Fibroblast of skin of scalp (primary cell): ENCODE measurements at places on chromosomes 4 and X.

GRCh38 chr4:1718095-1718850 is 2.9 kb downstream of the TMEM129 start:
- DNase-seq: no peak

DNA sequence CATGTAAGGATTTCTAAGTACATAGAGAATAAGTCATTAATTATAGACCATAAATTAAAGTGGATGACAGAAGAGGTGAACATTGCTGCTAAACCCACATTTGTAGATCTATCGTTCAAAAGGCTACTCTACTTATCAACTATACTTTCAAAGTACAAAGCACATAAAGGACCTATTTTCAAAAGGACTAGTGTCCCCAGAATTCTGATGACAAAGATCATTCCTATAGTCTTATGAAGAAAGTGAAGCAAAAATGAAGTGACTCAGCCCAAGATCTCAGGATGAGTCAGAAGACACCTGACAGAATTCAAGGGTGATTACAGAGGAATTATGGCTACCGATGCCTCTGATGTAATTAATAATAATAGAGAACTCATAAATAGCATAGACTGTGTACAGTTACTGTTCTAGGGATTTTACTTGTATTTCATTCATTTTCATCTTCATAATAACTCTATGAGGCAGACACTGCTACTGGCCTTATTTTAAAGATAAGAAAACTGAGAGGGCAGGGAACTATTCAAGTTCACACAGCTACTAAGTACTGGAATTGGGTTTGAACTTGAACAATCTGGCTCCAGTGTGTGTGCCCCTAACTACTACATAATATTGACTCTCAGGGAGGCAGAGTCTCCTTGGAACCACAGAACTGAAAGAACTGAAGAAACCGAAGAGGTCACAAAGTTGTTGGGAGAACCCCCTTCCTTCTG is 17.1 kb downstream of the USP46 start:
- DNase-seq: peak; percentile 21

DNA sequence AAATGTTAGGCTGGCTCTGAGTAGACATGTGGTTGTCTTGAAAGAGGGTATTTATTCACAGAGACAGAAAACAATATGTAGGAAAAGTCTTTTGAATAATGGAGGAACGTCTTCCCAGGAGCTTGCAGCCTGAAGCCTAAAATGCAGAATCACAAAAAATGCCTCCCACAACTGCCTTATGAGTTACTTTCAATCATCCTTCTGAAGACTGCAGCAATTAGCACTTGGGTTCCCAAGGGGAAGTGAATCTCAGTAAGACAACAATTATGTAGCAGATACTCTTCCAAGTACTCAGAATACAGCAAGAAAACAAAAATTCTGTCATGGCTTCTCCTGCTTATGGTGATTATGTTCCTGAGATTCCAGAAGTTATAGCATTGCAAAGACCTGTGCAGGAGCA is 166.6 kb upstream of the TBL1X start:
- DNase-seq: no peak

GRCh38 chr4:123381996-123382395 is 14.6 kb upstream of the SPRY1 start:
- DNase-seq: no peak

- DNase-seq: no peak
Measured at GRCh38 chr4:107804956-107805355, 19.8 kb upstream of the SGMS2 start.

DNA sequence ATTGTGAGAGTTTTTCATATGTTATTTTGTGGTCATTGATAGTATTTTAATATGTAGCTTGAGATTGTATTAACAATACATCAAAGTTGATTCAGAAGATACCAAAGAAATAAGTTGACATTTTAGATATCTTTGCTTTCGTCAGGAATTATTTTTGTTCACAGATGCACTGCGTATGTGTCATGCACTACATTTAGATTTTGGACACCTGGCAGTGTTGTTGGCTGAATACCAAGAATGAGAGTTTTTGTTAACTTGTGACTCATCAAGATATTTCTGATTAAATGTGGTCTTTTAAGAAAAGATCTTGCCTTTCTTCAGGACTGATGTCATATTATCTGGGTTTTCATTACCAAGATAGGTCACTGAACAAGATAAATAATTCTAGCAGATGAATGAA is 633.4 kb downstream of the CENPC start:
- DNase-seq: peak; percentile 65

GRCh38 chrX:121570072-121570841 is 522.8 kb downstream of the GLUD2 start:
- DNase-seq: no peak

- peak; percentile 18 for DNase-seq
Measured at GRCh38 chr4:83906561-83906960, 370.7 kb downstream of the GPAT3 start.

DNA sequence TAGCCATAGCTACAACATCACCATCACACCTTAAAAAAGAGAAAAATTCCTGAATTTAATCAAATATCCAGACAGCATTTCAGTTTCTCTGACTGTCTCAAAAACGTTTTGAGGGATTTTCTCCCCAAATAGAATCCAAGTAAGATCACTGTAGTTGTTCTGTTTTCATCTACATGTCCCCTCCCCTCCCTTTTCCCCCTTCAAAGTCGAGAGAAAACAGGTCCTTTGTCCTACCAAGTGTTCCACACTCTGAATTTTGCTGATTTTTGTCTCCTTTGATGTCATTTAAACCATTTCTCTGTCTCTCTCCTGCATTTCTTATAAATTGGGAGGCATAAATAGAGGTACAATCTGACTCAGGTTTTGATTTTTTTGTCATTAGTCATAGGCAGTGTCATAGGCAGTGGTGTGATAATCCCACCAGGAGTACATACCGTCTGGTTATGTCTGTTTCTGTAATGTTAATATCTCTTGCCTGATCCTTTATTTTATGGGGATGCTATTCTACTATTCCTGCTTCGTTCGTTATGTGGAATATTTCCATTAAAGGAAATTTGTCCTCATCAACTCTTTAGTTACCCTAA is 348.6 kb downstream of the PTTG2 start:
- peak; percentile 49 for DNase-seq

- DNase-seq: no peak
Measured at GRCh38 chr4:12146339-12146738, 717.6 kb upstream of the HS3ST1 start.

DNA sequence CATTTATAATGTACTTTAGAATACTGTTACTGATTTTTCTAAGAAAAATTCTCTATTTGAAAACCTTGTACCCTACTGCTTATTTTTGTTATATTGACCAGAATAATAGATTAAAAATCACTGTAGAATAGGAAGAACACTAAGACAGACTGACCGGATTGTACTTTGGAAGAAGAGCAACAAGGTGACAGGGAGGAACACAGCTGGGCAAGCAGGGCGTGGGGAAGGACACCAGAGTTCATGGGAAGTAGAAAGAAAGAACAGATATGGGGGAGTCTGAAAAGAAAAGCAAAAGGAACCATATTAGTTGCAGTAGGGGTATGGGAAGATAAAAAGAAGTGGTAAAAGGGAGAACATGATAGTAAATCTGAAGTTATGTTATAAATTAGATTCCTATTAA is 38.6 kb downstream of the TXK start:
- no peak for DNase-seq

DNA sequence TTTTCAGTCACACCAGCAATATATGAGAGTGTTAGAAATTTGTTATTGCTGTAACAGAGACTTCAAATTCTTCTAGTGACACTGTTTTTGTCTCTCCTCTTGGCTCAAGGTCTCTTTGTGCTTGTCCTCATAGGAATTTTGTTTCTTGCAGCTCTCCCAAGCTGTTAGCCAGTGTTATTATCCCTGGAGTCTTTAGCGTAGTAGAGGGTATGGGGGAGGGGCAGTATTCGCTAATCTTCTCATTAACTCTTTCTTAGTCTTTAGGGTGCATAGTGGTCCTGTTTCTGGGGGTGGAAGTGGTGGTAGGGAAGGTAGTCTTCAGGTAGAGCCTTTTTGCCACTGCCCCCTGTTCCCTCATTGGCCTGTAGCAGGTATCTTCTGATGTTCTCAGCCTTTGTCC is 79.4 kb downstream of the JADE3 start:
- DNase-seq: no peak

DNA sequence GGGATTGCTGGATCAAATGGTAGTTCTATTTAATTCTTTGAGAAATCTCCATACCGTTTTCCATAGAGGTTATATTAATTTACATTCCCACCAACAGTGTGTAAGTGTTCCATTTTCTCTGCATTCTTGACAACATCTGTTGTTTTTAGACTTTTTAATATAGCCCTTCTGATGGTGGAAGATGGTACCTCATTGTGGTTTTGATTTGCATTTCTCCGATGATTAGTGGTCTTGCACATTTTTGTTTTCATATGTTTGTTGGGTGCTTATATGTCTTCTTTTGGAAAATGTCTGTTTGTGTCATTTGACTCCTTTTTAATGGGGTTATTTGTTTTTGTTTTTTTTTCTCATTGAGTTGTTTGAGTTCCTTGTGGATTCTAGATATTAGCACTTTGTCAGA is 75.3 kb upstream of the PUDP start:
- DNase-seq: no peak

GRCh38 chr4:102355748-102356147 is 10.5 kb upstream of the SLC39A8 start:
- no peak for DNase-seq

DNA sequence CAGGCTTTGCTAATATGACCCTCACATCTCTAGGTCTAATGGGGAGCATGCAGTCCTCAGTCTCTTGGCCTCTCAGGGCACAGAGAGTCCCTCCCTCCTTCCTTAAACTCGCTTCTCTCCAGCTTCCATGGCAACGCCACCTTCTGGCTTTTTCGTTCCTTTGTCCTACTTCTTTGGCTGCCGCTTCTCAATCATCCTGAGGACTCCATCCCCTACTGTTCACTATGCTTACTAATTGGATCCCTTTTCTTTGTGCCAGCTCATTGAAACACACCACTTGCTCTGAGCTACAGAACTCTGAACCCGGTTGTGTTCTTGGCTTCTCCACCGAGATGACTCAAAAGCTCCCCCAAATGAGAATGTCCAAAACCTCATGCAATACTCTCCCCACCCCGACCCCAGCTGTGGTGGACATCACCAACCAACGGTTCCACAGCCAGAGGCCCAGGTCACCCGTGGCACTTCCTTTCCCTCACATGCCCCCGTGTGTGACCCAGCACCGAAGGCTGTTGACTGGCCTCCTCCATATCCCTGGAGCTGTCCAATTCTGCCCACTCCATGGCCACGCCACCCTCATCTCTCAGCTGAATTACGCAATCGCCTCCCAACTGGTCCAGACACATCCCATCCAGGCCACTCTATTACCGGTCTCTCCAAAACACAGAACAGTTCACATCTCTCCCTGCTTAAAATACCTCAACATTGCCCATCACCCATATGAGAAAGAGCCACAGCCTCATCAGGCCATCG is 34.7 kb downstream of the CRMP1 start:
- DNase-seq: no peak

DNA sequence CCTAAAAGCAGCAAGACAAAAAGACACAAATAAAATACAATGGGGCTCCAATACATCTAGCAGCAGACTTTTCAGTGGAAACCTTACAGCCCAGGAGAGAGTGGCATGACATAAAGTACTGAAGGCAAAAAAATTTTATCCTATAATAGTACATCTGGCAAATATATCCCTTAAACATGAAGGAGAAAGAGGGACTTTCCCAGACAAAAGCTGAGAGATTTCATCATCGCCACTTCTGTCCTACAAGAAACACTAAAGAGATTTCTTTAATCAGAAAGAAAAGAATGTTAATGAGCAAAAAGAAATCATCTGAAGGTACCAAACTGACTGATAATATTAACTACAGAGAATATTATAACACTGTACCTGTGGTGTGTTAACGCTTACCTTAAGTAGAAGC is 86.4 kb downstream of the ANKRD17 start:
- no peak for DNase-seq

- peak; percentile 21 for DNase-seq
Measured at GRCh38 chrX:131595120-131595519, 51.2 kb downstream of the OR13H1 start.

DNA sequence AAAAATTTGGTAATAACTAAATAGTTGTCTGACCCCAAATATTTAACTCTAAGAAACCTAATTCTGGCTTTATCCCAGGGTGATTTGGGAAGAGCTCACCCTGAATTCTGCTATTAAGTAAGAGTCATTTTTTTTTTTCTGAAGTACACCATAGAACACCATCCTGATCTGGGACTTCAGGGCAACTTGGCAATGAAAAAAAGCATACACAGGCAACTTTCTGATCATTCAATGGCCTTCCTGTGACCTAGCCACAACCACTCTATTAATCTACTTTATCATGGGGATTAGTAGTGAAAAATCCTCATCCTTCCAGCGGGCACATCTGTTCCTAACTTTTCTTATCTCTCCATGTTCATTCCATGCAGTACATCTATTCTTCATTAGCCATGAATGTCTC is 333.2 kb upstream of the MAD2L1 start:
- peak; percentile 29 for DNase-seq

GRCh38 chr4:184417802-184418511 is 56.4 kb downstream of the IRF2 start:
- peak; percentile 73 for DNase-seq

DNA sequence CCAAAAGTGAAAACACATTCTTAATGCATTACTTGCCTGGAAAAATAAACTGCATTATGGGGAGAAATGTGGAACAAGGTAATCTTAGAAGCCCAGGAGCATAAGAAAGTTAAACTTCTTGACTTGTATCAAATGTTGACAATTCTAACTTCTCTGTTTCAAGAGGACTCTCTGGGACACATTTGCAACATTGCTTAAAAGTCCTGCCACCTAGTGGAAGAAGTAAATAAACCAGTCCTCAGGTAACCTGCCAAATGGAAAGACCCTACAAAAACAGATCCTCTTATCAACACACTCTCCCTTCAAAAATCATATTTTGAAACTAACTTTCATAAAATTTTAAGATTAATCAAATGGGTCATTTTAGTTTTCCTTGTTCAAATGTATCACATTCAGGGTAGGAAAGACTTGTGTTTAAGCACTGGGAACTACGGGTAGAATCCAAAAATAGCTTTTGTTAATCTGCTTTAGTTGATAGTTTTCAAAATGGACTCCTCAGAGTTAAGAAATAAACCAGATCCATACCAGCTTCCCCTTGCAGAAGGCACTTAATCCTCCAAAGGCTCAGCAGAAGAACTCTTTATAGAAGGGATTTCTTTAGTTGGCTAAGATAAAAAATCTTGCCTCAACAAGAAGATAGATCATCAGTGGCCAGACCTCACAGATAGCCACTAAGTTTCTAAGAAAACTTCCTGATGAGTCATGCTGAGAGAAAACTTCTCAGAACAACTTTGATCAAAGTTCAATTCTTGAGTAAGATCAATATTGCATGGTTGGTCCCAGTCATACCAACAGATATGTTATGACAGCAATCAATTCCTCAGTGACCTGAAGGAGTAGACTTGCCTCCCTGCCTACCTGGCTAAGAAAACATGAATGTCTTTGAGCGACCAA is 141.7 kb downstream of the HHIP start:
- peak; percentile 48 for DNase-seq

GRCh38 chrX:46587158-46587557 is 13.6 kb downstream of the CHST7 start:
- DNase-seq: peak; percentile 68

GRCh38 chr4:63618883-63619718 is 790.1 kb downstream of the TECRL start:
- no peak for DNase-seq

GRCh38 chr4:134668237-134668636 is 466.6 kb upstream of the PABPC4L start:
- peak; percentile 1 for DNase-seq
